ENCODE measurements at places on chromosomes 16 and 17. TPM values are rescaled to one million over a fixed set of nuclear protein-coding genes. Genes with fewer than 3 reads are reported as not detected.

SMIM36 gene
- total RNA-seq, result not detected

GRCh38 chr16:89575247-89576152 is at the start of gene CPNE7:
TSS of gene CPNE7 (plus strand) at chr16:89575758. CDS start at chr16:89575898, 140 bp downstream.
- DNase-seq, result no peak

DNA sequence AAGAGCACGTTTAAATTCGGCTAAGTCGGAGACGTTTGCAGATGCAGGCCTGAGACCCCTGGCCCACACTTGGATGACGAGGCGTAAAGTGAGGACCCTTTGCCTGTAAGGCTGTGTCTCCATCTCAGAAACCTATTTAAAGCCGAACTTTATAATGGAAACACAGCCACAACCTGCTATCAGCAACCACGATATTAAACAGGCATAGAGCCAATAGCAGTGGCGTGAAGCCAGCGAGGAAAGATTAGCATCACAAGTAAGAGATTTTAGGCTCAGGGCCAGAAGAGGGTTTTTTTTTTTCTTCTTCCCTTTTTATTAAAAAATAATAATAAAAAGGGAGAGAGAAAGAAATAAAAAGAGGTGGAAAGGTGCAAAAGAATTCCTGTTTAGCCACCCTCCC is 111.3 kb upstream of the NOL11 start:
- peak; percentile 44 for DNase-seq

DNA sequence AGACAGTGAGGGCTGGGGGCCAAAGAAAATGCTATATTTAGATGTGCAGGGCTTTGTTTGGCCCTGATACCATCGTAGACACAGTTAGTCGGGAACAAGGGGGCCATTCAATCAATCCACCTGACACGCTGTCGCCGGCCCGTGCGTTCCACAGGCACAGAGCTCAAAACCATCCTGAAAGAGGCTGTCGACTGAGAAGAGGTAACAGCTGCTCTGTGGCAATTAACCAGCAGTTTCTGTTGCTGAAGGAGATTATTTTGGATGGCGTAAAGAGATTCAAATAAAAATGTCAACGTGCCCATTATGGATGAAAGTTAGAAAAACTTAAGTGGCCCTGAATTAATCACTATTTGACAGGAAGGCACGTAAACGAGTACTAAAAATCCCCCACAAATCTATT is 276.2 kb upstream of the IRX5 start:
- DNase-seq, result peak; percentile 66

DNA sequence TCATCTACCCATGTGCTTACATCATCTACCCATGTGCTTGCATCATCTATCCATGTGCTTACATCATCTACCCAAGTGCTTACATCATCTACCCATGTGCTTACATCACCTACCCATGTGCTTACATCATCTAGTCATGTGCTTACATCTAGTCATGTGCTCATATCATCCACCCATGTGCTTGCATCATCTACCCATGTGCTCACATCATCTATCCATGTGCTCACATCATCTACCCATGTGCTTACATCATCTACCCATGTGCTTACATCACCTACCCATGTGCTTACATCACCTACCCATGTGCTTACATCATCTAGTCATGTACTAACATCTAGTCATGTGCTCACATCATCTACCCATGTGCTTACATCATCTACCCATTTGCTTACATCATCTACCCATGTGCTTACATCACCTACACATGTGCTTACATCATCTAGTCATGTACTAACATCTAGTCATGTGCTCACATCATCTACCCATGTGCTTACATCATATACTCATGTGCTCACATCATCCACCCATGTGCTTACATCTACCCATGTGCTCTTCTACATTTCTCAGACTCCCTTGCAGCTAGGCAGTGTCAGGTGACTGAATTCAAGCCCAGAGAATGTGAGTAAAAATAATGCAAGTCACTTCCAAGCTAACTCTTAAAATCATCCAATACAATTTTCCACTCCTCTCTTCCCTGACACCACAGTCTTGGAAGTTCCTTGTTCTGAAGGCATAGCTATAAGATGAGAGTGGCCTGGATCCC is 196.8 kb downstream of the CBLN1 start:
- DNase-seq, result no peak

GRCh38 chr17:9536061-9536460 is 39.6 kb downstream of the STX8 start:
- DNase-seq, result peak; percentile 55

NTN1 gene
- total RNA-seq, result 7.7 TPM

SLC5A11 gene
- 0.04 TPM for total RNA-seq

DNA sequence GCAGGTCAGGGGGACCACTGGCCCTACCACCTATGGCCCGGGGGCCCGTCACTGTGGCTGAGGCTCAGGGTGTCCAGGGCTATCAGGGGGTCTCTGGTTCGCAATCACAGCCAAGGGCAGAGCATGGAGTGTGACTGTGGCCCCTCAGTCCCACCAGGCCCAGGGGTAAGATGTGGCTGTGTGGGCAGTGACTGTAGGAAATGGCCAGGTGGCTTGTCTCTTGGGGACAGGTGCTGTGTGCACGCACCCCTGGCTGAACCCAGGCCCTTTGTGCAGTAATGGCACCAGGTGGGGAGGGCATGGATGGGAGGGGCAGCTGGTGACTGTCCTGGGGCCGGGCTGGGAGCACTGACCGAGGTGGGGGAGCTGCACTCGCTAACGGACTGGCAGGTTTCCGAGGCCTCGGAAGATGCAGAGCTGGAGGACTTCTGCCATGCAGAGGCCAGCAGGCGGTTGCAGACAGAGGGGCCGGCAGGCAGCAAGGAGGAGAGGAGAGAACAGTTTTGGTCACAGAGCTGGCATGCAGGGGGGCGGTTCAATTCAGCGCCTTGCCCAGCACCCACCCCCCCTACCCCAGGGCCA is 18.8 kb downstream of the IL34 start:
- peak; percentile 9 for DNase-seq

TNK1 gene
- 0.31 TPM for total RNA-seq

DNA sequence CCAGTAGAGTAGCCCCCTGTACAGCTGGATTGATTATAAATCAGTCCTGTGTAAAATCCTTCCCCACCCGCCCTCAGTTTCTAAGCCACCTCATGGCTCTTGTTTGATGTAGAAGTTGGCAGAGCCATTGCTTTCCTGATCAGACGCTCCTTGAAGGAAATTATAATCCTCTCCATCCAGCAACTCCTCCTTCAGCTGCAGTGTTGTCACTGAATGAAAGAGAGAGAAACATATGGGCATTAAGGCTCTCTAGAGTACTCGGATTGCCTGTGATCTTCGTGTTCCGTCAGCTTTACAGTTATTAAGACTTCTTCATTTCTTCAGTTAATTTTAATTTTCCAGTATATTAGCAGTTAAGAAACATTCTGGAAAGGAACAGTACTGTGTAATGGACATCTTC is 14.3 kb downstream of the NME2 start:
- DNase-seq, result no peak

DNA sequence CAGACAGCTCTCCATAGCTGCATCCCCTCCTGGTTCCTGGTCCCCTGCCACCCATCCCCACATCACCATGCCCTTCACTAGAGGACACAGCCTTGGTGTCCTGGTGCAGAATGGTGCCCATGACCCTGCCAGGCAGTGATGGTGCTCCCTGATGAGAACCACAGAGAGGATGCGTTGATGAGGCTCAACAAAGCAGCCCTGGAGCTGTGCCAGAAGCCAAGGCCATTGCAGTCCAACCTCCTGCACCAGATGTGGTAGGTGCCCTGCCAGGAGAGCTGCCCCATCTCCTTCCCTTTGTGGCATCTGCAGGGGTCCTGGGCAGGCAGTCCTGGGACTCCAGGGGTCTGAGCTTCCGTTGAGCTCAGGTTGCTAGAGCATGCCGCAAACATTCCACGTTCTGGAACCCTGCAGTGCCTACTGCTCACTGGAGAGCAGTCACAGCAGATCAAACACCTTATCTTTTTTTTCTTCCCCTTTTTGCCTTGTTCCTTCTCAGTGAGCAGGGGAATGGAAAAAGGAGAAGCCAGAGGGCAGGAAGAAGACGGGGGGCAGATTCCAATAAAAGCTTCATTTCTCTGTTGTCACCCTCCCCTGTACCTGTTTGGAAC is 5.3 kb upstream of the EPN3 start:
- no peak for DNase-seq

DNA sequence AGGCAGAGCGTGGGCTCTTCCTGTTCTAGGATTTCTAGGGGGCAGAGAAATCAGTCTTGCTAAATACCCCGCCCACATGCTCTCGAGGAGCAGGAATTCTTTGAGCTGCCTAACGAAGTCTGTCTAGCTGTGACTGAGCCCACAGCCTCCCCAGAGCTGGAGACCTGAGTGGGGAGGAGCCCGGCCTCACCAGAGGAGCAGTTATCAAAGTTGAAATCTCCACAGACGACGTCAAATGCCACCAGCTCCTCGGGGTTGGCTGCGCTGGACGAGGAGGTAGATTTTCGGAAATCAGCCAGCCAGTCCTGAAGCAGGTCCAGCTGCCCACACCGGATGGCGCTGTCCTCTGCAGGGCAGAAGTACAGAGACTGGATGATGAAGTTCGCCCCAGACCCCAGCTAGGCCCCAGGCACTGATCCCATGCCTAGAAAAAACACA is 53.8 kb downstream of the PRMT7 start:
- DNase-seq, result no peak

DNA sequence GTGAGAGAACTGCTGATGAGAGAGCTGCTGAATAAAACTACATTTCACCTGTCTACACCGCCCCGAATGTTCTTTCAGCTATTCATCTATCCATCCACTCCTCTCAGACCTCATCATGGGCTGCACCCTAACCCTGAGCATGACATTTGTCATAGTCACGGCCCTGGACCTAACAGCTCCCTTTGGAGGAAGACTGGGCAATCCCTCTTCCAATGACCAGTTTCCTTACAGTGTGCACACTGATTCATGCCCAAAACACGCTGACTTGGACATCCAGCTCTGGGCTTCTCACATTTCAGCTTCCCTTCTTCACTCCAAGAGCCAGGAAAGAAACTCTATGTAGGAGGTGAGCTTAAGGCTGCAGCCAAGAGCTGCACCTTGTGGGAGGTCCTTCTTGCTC is 41.8 kb upstream of the ARL4D start:
- peak; percentile 88 for DNase-seq

- DNase-seq, result no peak
Measured at GRCh38 chr17:28714281-28714680, 2.6 kb upstream of the PROCA1 start.
